ENCODE measurements at places on chromosomes 1 and 21. TPM values are rescaled to one million over a fixed set of nuclear protein-coding genes. Genes with fewer than 3 reads are reported as not detected.

Gene TMEM69
- 29.6 TPM for total RNA-seq

Gene MTARC2
- 1.5 TPM for total RNA-seq

Gene BEST4
- total RNA-seq, result not detected

Gene NTMT2
- total RNA-seq, result not detected

Gene BRINP3
- total RNA-seq, result not detected

Gene NEGR1
- 8.8 TPM for total RNA-seq

Gene REN
- not detected for total RNA-seq

Gene CDC14A
- 5.8 TPM for total RNA-seq

Gene LGR6
- total RNA-seq, result not detected

Gene ABCG1
- not detected for total RNA-seq

Gene LIN28A
- under 0.01 TPM for total RNA-seq

Gene TAS1R1
- total RNA-seq, result 1.2 TPM

Gene KIF26B
- total RNA-seq, result under 0.01 TPM

Gene TRIM67
- total RNA-seq, result not detected

Gene ARHGEF2
- 228 TPM for total RNA-seq

Gene NUDT17
- total RNA-seq, result 5.6 TPM

Gene MRPL55
- total RNA-seq, result 78.6 TPM

Gene ADAM30
- not detected for total RNA-seq

Gene NUAK2
- total RNA-seq, result 0.64 TPM

Gene CYP4Z1
- total RNA-seq, result not detected

Gene TOE1
- 28.3 TPM for total RNA-seq

Gene IFT25
- 46.4 TPM for total RNA-seq

Gene XCL2
- not detected for total RNA-seq

Gene ADSS2
- total RNA-seq, result 42.8 TPM

Gene TMEM200B
- 0.17 TPM for total RNA-seq

Gene LAMTOR2
- 70.9 TPM for total RNA-seq

Gene PADI2
- total RNA-seq, result 0.86 TPM

Gene TMEM234
- 16.6 TPM for total RNA-seq

Gene CELA3B
- total RNA-seq, result not detected

Gene IL19
- total RNA-seq, result not detected

Gene RHBDL2
- total RNA-seq, result 0.17 TPM

Gene BNIPL
- 0.06 TPM for total RNA-seq

Gene CD1C
- total RNA-seq, result not detected

Gene RPTN
- not detected for total RNA-seq

Gene SETSIP
- total RNA-seq, result not detected

Gene FAM78B
- total RNA-seq, result 0.13 TPM

Gene BGLAP
- total RNA-seq, result 4.3 TPM

Gene LAPTM5
- total RNA-seq, result 1.2 TPM

Gene SYPL2
- total RNA-seq, result 0.34 TPM

Gene CFAP141
- not detected for total RNA-seq

Gene FCRL2
- total RNA-seq, result not detected

Gene TSTD1
- total RNA-seq, result 27.3 TPM

Gene CAPN9
- total RNA-seq, result not detected

Gene TNNT2
- total RNA-seq, result 156 TPM

Gene C1QC
- total RNA-seq, result not detected

Gene NUDT4B
- 23.1 TPM for total RNA-seq

Gene B4GALT3
- 42.6 TPM for total RNA-seq

Gene KDF1
- not detected for total RNA-seq

Gene ASAP3
- total RNA-seq, result 21.9 TPM

Gene TMEM51
- 12.1 TPM for total RNA-seq

Gene RPS6KC1
- 24.3 TPM for total RNA-seq

Gene C1orf56
- 4.7 TPM for total RNA-seq

Gene PROK1
- total RNA-seq, result not detected

All from LHCN-M2 (cell line).